NCI-H226 (cell line): ENCODE measurements at places on chromosomes 5 and 9.
A peak's percentile ranks its signal among the peaks of the same experiment; 100 is the strongest.

- peak; percentile 69 for DNase-seq
These were observed 1.0 kb upstream of the NTMT1 start for GRCh38 chr9:129624947-129625346.

- peak; percentile 10 for DNase-seq
These were observed 15.6 kb upstream of the DMXL1 start for GRCh38 chr5:119055294-119055693.

DNA sequence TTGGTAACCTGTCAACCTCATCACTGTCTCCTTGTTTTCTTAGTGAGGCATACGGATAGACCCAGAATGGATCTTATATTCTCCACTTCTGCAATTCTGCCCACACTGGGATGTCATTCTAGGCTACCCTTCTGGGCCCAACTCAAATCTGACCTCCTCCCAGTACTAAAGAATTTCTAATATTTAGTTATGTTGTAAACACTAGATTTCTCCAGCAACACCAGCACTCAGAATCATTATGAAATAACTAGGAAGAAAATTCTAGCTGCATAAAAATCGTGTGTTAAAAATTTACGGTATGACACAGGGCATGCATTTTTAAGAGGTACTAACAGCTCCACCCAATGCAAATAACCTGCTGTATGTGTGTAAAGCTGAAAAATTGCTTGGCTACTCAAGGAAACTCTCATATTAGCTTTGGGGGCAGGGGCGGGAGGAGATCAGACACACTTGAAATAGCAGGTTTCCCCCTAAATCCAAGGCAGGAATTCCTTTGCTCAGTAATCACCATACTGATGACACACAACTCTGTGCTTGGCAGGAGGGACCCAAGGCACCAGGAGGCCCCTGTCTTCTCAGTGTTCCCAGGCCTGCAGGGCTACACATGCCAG, 27.3 kb downstream of the MACROH2A1 start:
- DNase-seq, result no peak

DNA sequence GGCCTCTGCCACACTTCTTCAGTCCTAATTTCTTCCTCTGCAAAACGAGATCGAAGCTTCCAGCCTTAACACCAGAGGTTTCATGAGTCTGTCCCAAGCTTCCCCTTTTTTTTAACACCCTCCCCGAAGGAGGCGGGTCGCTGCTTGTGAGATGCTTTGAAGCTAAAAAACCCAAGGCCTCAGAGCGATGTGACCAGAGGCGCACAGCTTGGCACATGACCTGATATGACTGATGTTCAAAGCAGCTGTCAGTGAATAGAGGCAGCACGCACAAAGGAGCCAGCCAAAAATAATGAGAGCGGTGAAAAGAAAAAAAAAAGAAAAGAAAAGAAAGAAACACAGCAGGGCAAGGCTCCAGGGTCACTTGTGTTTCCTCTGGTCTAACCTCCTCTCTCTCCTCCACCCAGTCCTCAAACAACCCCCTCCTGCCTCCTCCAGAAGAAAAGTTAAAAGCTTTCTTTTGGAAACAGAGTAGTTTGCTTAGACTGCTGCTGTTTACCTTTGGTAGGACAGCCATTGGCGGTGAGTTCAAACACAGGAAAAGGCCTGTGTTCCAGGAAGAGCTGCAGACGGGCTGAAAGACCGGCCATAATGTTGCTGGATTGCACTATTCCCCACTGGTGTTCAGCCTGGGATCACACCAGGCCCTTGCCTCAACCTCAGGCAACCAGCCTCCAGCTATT, 10.9 kb upstream of the ZNF366 start:
- DNase-seq, result no peak

DNA sequence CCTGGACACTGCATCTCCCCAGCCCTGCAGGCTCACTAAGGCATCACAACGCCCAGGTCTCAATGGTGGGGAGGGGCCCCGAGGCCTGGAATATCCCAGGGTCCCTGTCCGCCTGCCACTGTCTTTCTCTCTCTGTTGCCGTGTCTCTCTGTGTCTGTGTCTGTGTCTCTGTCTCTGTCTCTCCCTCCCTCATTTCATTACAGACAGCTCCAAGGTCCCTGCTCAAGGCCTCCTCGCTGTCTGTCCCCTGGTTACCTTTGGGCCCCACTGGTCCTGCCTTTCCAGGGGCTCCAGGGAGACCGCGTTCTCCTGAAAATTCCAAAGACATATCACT, 3.2 kb downstream of the FCN1 start:
- DNase-seq, result no peak
